ENCODE measurements at places on chromosomes 6 and 20.

DNA sequence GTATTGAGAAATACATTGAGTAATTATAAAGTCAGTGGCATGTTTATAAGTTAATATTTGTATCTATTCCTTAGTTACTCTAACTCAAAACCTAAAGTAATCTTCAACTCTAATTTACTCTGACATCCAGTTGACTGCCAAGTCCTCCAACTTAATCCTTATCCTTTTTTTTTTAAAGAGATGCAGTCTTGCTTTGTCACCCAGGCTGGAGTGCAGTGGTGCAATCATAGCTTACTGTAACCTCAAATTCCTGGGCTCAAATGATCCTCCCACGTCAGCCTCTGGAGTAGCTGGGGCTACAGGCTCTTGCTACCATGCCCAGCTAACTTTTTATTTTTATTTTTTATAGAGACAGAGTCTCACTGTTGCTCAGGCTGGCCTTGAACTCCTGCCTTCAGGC is 24.4 kb downstream of the PTPN1 start:
- no peak for DNase-seq

- DNase-seq, result no peak
These were observed 153.6 kb downstream of the BMP2 start for GRCh38 chr20:6920991-6921613.

DNA sequence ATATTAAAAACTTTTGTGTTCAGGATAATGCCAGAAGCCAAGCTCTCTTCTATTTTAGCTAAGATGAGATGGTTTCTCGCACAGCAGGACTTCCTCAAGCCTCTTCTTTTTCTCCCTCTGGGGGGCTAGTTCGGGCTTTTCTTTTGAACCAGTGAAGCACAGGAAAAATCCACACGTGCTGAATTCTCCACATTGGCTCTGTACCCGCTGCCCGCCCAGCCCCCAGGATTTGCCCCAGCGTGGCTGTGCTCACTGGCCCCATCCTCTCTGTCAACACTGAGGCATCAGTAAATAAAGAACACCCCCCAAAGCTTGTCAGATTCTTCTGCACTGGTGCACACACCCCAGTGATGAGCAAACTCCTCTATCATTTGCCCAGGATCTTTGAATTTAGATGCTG is 232.8 kb downstream of the ZNF217 start:
- DNase-seq, result no peak

GRCh38 chr20:31972471-31973021 is 4.6 kb downstream of the XKR7 start:
- DNase-seq, result no peak

GRCh38 chr6:31771992-31772358 is 5.2 kb downstream of the VWA7 start:
- peak; percentile 38 for DNase-seq

DNA sequence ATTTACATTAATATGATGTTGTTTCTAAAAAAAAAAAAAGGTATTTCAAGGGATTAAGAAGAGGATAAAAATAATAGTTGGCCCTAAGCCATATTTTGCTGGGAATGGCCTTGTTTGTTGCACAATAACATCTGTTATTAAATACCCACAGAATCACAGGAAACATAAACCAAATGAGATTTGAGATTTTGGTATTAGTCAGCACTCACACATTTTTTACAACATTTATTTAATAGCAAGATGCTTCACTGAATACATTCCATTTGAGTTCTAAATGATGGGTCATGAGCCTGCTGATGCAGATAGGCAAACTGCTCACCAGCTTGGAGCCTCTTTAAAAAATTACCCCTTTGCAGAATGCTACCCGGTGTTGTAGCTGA is 92.9 kb upstream of the ENPP5 start:
- no peak for DNase-seq

DNA sequence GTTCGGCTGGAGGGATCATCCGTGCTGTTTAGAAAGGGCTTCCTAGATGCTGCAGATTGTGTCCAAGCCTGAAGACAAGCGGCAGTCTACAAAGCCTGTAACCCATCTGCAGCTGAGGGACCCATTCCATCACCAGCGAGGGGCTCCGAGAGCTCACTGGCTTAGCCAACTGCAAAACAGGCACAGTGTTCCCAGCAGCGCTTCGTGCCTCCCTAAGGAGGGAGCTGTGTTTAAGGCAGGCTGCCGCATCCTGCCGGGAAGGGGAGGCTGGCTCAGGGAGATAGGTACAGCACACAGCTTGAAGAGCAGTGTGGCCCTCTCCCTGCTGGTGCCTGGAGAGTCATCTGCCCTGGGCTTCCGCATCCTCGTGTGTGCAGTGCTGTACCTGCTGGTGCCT is 32.4 kb downstream of the DUSP22 start:
- no peak for DNase-seq

- peak; percentile 38 for DNase-seq
These were observed 775 bp downstream of the PFDN4 start for GRCh38 chr20:54208548-54209176.

- no peak for DNase-seq
These were observed 571 bp upstream of the FOXC1 start for GRCh38 chr6:1609041-1609647.

- DNase-seq, result no peak
These were observed 316.8 kb downstream of the TFAP2C start for GRCh38 chr20:56945901-56946300.

DNA sequence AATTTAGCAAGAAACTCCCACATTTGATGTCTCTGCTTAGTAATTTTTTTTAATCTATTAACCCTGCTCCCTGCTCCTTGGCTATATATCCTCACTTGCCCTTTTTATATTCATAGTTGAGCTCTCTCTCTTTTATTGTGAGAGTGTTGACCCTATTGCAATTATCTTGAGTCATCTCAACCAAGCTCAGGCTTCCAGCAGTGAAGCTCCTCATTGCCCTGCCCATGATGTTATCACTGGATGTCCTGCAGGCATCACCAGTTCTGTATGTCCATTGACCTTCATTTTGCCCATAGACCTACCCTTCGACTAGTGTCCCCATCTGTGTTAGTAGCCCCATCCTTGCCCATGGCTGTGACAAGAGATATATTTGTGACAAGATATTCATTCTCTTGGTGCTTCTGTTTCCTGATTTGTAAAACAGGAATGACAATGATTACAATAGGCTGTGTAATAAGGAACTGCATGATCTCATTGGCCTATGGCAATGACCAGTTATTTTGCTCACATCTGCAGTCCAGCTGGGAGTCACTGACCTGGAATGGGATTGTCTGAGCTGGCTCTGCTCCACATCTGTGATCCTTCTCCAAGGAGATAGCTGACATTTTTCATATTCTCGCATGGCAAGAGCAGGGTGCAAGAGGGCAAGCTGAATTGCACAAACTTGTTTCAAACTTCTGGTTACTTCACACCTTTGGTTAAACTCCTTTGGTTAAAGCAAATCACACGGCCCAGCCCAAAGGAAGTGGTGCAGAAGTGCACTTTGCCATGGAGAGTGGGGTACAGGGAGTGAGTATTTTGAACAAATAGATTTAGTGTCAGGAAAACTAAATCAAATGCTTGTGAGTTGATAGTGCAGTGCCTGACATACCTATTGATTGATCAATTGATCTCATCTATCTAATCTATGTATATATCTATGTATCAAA is 47.7 kb upstream of the CST5 start:
- no peak for DNase-seq

DNA sequence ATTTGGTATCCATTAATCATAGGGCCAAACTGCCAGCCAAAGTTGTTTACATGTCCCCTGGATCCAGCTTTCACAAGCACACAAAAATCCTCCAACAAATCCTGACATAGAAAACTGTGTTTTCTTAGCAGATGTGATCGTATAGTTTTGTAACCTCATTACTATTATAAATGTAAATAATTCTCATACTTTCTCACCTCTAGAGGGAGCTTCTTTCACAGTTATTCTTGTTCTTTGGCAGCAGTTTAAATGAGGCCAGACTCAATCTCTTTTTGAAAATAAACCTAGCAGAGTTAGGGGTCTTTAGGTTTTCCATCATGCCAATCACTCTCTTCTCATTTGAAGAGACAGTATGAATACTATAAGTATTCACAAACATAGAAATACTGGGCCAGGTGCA is 17.0 kb upstream of the ZNF318 start:
- DNase-seq, result peak; percentile 65

GRCh38 chr6:146931214-146931613 is 273.0 kb upstream of the STXBP5 start:
- DNase-seq, result peak; percentile 26

Data from hematopoietic multipotent progenitor cell treated with erythropoietin and hydrocortisone succinate and interleukin-3 and kit ligand, for 6 days (in vitro differentiated cells).